ENCODE measurements at places on chromosomes 5 and 9.

DNA sequence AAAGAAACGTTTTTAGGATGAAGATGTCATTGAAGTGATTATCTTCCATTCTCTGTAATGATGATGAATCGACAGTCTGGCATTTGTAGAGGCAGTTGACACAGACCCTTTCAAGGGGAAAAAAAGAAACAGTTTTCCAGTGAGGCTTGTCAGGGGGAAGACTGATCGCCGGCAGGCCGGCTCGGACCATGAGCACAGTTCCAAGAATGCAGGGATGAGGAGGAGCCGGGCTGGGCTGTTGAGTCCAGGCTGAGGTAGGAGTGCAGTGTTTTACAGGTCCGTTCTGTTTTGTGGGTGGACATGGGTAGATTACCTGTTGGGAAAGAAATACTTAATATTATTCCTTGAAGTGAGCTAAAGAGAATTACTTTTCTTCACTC, 194.6 kb downstream of the AOPEP start:
- DNase-seq, result no peak

GRCh38 chr5:76471987-76472334, 68.9 kb downstream of the IQGAP2 start:
- DNase-seq, result no peak

- DNase-seq, result no peak
Observed at GRCh38 chr5:88732181-88732633, 150.8 kb downstream of the MEF2C start.

DNA sequence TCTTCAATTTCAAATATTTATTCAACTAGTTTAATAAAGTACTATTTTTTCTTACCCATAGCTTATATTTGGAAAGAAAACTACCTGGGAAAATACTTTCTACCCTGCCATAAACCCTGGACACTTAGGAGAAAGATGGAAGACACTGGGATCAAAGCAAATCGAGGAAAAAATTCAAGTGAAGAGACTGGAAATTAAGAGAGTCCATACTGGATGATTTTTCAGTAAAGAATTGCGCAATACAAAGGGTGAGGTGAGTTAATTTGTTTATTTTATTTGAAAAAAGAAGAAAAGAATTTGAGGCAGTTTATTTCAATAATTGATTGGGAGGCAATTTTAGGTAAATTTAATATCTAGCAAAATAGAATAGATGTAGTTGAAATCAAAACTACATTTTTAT, 331.8 kb upstream of the ITGA1 start:
- DNase-seq, result no peak

GRCh38 chr5:96247708-96248107, 185.3 kb downstream of the PCSK1 start:
- no peak for DNase-seq

GRCh38 chr5:59328709-59329296, 564.7 kb downstream of the PDE4D start:
- DNase-seq, result no peak

Measured in activated T-helper 1 cell treated with Interleukin-2 at 50 U/mL for 16 hours (primary cell).